ENCODE measurements at places on chromosomes 7 and 10.

DNA sequence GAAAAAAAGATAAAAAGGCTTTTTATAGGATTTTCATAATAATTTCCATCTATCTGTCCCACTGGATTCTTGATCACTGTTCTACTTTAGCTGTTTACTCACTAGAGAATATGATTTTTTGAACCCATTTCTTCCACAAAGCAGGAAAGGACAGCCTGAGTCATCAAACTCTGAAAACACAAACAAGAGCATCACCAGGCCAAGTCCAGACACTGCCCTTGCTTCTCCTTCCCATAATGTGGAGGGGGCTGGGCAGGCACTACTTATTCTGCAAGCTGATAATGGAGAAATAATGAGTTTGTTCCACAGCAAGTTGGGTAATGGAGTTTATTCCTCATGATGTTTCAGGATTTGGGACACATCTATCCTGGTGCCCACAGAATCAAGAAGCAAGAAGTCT lies 13.0 kb upstream of the KCNIP2 start:
- DNase-seq = no peak

DNA sequence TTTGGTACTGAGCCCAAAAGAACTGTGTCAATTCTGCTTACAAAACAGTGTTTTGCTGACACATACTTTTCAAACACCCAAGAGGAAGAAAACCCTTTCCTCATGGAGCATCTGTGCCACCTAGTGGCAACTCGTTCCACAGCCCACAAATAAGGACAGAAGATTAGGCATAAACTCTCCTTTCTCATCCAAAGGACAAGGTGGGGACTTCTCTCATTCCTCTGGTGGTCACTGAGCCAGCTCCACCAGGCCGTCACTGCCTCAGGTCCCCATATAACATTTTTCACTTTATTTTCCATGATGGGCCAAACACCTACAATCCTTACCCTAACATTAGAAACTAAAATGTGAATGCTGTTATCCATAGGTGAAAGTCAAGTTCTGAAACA lies 76.9 kb downstream of the RNF216 start:
- peak; percentile 95 for DNase-seq

DNA sequence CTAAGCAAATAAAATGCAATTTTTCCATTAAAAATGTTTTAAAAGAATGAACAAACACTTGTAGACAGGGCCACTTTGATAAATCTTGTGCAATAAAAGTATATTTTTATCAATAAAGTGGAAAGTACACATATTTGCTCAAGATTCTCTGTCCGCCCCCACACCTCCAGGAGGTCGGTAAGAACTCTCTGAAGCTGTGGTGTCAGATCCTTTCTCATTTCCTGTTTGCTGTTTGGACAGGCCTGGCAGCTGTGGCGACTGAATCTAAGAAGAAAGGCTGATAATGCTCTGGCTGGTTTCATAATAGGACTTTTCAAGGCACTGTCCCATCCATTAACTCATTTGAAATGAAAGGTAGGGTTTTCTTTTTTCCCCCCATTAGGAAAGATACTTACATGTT lies 15.3 kb upstream of the ASB4 start:
- no peak for DNase-seq

- no peak for DNase-seq
Observed at GRCh38 chr10:31359979-31360378, 41.0 kb downstream of the ZEB1 start.
